ENCODE measurements at places on chromosomes 4 and X. TPM values are rescaled to one million over a fixed set of nuclear protein-coding genes. Genes with fewer than 3 reads are reported as not detected.

Gene TCEANC
- total RNA-seq: 7.8 TPM

GRCh38 chr4:121358473-121358872, 22.3 kb downstream of the QRFPR start:
- H3K27ac ChIP-seq: no peak overlapping the region
- H3K36me3 ChIP-seq: no peaks in the 10 kb centered on the region
- no peak overlapping the region for H3K4me3 ChIP-seq
- H3K4me1 ChIP-seq: no peaks in the 10 kb centered on the region

DNA sequence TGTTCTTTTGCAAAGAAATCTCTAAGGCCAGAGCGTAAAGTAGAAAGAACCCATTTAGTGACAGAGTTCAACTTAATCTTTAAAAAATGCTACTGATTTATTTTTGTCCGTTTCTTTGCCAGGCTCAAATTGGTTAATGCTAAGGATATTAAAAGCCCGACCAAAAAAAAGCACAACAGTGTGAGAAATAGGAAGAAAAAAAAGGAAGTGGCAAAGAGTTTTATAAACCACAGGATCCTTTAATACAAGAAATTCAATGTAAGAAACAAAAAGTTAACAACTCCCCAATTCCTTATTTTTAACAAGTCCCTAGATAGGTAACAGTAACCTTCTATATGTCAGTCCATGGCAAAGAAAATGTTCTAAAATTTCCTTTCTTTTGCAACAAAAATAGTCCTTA, 480.4 kb downstream of the ACTRT1 start:
- no peaks in the 10 kb centered on the region for H3K27me3 ChIP-seq
- H3K4me3 ChIP-seq: no peak overlapping the region
- no peaks in the 10 kb centered on the region for H3K36me3 ChIP-seq
- no peaks in the 10 kb centered on the region for H3K4me1 ChIP-seq

GRCh38 chr4:157075811-157076577, at the start of gene GLRB:
TSS of gene GLRB (plus strand) at chr4:157076150. CDS start at chr4:157078025, 1,875 bp downstream.
- no peak for DNase-seq
- no peaks in the 10 kb centered on the region for H3K36me3 ChIP-seq
- H3K4me1 ChIP-seq: no peaks in the 10 kb centered on the region
- no peaks in the 10 kb centered on the region for H3K27me3 ChIP-seq
